GM20000 (cell line): ENCODE measurements at places on chromosomes 7 and 10.

- no peak for DNase-seq
These were observed 70.2 kb upstream of the KLF14 start for GRCh38 chr7:130804220-130804619.

DNA sequence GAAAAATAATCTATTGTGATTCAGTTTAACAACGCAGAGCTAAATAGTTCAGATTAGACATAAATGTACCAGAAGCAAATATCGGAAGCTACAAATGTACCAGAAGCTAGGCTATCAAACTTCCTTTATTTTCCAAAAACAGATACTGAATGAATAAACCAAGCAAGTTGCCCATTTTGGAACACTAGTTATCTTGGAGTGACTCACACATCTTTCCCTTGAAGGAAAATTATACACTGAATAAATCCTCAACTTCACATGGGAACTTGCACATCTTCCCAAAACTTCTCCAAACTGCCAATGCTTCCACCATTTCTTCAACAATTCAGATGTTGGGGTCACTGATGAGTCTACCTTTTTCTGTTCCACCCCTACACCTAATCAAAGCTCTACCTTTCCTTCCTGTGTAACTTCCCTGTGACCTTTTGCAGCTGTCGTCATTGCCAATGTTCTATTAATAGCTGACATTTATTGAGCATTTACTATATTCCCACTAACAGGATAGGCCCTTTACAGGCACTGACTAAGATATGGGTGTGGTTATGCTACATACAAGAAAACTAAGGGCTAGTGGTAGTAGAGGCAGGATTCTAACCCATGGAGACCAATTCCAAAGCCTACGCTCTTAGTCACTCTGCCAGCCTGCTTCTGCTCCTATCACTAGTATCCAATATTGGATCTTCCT, 22.7 kb downstream of the RELN start:
- no peak for DNase-seq

GRCh38 chr7:71308096-71308495, 176.2 kb downstream of the GALNT17 start:
- no peak for DNase-seq

DNA sequence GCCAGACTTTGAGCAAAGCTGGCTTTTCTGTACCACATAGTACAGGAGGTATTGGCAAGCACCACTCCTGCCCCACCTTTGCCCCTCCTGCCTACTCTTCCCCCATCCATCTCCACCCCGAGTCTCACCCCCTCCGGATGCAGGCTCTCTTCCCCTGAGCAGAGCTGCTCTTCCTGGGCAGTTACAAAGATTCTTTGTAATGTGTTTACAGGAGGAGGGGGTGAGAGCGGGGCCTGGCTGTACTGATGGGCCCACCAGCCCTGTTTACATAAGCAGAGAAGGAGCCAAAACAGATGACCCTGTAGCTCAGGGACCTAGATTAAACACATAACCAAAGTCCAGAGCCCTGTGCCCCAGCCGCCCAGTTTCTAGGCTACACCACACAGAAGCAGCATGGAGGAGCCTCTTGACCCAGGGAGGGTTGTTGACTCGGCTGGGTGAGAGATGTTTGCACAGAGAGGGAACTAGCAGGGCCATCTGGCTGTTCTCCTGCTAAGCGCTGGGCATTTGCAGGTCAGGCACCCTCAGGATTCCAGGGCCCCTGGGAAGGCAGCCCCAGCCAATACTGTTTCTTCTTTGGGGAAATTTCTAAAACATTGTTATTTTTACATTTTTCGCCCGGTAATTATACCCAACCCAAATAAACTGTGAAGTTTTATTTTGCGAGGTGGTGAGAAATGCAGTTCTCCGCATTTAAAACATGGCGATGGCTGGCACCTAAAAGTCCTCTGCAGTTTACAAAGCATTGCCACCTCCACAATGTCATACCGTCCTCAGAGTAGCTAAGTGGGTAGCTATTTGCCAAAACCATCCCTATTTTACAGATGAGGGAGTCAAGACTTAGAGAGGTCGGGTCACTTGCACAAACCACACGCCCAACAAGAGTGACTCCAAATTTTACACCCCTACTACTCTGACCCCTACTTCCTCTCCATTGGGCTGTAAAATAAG, 11.4 kb upstream of the ZKSCAN1 start:
- DNase-seq = no peak

DNA sequence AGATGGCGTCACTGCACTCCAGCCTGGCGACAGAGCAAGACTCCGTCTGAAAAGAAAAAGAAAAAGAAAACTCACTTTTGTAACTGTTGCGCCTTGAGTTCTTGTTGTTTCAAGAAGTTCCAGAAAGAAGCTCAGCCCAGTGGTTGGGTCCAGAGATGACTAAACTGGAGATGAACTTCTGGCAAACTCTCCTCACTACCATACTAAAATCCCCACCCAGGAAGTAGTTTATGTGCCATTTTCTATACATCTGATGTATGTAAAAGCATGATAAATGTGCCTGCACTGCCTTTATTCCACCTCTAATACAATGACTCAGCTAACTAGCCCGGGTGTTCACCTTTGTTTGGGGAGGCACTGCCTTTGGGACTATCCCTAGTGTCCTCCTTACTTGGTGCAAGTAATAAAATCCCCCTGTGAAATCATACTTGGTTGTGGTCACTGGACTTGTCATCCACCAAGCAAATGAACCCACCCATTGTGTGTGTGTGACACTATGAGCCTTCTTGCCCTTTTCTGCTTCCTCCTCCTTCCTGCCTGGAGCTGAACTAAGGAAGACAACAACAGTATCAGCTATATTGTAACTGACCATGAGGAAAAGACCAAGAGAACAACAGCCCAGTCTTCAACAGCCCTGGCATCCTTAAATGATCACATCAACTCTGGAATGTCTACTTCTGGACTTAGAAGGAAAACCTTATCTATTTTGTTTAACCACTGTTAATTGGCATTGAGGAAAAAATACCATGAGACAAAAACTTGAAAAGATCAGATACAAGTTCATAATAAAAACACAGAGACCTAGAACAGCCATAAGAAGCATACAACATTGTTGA, 33.6 kb downstream of the JMJD1C start:
- no peak for DNase-seq

- DNase-seq = no peak
These were observed 27.8 kb downstream of the GET4 start for GRCh38 chr7:903921-904755.

GRCh38 chr7:55563596-55564325, 8.5 kb downstream of the VOPP1 start:
- no peak for DNase-seq

DNA sequence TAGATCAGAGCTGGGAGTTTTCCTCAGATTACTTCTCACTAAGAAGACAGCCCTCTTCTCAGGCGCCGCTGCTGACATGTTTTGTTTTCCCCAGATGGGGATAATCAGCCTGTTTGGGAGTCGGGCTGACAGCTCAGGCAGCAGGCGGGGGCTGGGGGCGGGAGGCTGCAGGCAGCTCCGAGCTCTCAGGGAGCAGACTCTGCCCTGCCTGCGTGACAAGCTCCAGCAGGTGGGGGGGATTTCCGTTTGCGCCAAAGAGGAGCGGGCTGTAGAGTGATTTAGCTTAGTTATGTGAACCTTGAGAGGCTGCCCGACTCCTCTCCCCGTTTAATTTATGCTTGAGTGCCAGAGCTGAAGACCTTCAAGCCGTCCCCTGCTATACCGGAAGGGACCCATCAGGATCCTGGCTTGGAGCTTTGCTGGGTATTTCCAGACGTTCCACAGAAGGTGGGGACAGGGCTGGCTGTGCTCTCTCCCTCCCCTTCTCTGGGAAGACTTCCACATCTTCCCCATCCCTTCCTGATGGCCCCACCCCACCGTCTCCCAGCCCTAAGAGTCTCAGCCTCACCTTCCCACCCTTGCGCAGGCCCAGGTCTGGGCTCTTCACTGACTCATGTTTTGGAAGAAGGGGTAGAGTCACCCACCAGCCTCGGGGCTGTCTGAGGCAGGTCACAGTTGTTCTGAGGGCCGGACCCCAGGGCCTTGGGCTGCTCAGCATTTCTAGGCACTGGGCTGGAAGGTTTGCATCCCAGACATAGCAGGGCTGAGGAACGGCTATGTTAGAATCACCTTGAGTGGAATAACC, 24.7 kb upstream of the ADCYAP1R1 start:
- peak; percentile 48 for DNase-seq

GRCh38 chr7:113131367-113131766, 13.0 kb upstream of the SMIM30 start:
- no peak for DNase-seq

DNA sequence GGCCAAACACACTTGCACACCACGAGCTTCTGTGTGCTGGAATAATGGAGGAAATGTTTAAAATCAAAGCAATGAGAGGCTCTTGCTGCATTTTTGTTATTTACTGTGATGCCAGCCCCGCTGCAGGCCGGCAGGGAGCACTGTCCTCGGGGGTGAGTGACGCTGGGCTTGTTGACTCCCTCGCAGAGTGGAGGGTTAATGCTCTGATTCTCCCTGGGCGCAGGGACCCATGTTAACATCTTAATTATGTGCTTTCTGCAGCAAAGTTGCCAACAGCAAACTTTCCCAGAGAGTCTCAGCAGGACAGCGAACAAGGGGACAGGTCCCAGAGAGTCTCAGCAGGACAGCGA, 22.9 kb downstream of the SCART1 start:
- DNase-seq = no peak

DNA sequence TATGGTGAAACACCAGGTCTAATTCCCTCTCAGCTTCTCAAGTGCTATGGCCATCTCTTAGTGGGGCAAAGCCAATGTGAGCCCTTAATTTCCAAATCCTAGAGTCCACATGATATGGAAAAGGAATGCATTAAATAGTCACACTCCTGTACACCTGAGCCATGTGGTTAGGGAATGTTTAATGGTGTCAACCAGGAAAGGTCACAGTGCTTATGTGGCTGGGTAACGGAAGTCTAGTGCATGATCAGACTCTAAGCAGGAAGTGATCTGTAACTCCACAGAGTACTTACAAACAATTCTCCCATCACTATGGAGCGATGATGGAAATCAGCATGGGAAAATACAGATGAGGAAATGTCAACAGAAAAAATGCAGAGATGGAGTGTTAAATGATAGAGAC, 148.8 kb downstream of the MAGI2 start:
- no peak for DNase-seq

DNA sequence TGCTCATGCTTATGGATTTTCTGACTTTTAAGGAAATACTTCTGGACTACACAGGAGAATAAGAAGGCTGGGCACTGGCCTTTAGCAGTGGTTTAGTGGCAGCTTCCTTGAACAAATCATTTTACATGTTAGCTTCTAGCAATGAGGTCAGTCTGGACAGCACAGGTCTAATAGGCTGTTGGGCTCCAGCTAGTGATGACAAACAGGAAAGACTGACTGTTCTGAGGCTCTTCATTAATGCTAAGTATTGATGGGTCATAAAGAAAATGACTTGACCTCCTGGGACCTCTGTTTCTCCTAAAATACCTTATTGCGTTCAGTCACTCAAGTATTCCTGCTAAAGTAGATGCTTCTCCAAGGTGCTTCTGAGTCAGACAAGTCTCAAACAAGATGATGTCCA, 4.9 kb upstream of the RHOBTB1 start:
- DNase-seq = no peak

DNA sequence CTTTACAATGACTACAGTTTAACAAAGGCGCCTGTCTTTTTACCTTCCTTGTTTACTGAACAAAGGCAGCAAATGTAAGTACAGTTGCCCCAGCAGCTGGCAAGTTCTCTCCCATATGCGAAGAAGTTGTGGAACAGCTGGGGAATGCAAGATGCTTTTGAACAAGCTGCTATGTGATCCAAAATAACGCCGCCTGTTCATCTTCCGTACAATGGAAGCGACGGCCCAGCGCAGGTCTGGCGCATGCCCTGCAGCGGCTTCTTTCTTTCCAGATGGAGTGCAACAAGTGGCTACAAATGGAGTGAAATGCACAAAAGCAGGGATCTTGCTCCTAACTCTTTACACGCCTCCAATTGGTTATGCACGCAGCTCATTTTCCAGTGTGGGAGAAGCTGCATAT, 97.0 kb upstream of the SVIL start:
- DNase-seq = no peak

DNA sequence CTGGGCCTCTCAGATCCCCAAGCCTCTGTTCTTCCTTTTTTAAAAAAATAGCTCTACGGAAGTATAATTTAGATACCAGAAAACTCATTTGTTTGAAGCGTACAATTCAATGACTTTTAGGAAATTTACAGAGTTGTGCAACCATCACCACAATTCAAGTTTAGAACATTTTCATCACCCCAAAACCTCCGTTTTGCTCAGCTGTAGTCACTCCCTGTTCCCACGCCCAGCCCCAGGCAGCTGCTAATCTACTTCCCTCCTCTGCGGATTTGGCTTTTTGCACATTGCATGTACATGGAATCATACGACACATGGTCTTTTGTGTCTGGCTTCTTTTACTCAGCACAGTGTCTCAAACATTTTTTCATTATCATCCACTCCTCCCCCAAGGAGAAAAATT, 229.2 kb downstream of the TCF7L2 start:
- DNase-seq = no peak

DNA sequence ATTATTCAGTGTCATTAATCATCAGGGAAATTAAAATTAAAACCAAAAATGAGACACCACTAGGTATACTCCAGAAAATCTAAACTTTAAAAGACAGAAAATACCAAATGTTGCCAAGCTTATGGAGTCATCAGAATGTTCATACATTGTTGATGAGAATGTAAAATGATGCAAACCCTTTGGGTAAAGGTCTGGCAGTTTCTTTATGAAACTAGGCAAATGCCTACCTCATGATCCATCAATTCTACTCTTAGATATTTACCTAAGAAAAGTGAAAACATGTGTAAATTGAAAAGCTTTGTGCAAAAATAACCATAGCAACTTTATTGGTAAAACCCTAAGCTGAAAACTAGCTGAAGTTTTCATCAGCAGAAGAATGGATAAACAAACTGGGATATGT, 329.5 kb upstream of the MEOX2 start:
- DNase-seq = no peak

DNA sequence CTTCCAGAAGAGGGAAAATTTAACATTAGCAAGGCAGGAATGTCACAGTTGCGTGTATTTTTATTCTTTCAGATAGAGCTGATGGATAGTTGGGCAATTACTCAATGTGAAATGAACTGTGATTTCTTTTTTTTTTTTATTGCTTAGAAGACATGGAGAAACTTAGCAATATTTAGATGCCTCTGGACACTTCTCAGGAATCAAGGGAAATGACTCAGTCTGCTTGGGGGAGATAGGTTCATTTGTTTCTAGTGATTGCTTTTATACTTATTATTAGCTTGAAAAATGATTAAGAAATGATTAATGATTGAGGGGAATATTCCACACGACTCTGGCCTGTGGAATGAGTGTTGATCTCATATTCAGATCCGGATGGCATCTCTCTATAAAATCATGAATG, 33.1 kb upstream of the TBX20 start:
- no peak for DNase-seq

DNA sequence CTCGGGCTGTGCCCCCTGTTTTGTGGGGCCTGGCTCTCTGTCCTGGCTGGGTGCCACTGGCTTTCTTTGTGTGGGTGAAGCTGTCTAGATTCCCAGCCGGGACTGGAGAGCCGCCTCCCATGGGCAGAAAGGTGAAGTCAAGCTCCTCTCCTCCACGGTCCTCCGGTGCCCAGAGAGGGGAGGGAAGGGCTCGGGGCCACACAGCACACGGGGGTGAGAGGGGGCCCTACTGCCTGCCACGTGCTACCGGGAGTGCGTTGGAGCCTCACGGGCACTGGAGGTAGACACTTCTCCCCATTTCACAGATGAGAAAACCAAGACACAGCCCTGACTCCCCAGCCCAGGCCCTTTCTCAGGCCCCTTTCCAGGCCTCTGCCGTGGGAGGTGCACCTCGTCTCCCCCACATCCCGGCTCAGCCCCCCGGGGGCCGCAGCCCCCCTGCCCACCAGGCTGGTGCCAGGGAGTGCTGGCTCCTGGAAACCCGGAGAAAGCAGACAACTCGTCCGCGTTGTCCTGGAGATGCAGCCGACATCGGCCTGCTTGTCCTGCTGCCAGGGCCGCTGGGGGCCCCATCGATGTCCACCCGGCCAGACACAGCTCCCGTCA, 55.8 kb downstream of the UNCX start:
- no peak for DNase-seq
